ENCODE measurements at places on chromosomes 7 and 10. TPM values are rescaled to one million over a fixed set of nuclear protein-coding genes. Genes with fewer than 3 reads are reported as not detected.

Gene PON1
- not detected for total RNA-seq

Gene CCL26
- total RNA-seq = not detected

Gene CPA2
- not detected for total RNA-seq

Gene SLC18A3
- not detected for total RNA-seq

Gene LRRC61
- 27.1 TPM for total RNA-seq

Gene CEP55
- 23.7 TPM for total RNA-seq

Gene TLL2
- 2.8 TPM for total RNA-seq

DNA sequence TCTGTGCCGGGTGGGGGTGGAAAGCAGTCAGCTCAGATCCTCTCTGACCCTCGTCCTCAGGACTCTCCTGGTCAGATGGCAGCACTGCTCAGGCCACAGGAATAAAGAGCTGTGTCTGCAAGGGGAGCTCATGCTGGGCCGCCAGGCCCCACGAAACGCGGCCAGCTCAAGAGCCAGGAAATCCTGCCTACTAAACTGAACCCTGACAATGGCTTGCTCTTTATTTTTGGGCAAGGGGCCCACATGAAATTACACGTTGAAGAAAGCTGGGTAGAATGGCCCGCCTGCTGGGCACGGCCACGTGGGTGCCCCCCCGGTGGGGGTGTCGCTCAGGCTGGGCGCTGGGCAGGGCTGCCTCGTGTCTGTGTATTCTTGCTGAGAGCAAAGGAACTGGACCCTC is 103.0 kb downstream of the ITIH5 start:
- no peak for DNase-seq

GRCh38 chr10:86451604-86451960 is 70.0 kb downstream of the WAPL start:
- DNase-seq = no peak

DNA sequence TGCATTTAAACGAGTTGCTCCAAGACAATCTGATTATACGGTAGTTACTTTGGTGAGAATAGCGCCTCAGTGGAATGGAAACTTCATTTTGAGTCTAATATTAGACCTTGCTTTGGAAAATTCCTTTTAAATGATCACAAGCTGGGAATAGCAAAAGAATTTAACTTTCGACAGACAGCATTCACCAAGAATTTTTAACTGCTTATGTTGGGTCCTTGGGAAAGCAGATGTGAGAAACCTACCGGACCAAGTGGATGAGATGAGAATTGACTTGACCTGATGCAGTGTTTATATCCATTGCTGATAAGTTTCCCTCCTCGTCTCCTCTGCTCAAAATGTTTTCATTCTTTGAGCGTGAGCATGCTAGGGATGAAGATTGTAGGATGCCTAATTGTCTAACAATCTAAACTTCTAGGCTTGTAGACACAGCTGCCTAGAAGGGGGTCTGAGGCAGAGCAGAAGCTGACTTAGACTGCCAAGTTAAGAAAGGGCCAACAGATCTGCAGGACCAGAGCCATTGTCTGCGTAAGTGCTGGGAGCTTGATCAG is 126.9 kb downstream of the CNNM2 start:
- no peak for DNase-seq

DNA sequence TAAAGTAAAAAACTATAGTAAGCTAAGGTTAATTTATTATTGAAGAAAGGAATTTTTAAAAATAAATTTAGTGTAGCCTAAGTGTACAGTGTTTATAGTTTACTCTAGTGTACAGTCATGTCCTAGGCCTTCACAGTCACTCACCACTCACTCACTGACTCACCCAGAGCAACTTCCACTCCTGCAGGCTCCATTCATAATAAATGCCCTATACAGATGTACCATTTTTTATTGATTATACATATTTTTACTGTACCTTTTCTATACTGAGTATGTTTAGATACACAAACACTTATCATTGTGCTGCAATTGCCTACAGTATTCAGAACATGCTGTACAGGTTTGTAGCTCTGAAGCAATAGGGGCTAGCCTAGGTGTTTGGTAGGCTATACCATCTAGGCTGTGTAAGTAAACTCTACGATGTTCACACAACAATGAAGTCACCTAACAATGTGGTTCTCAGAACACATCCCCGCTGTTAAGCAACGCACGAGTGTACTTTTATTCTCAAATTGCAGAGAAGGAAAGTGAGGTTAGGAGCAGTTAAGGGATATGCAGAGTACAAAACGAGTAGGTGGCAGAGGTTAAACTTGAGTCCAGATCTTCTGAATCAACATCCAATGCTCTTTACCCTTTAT is 38.9 kb upstream of the PLCE1 start:
- no peak for DNase-seq

GRCh38 chr10:92313750-92314149 is 22.8 kb downstream of the MARCHF5 start:
- no peak for DNase-seq

GRCh38 chr10:61708846-61709245 is 46.1 kb downstream of the CABCOCO1 start:
- DNase-seq = no peak

GRCh38 chr10:129491123-129491734 is 24.2 kb downstream of the MGMT start:
- no peak for DNase-seq

- DNase-seq = no peak
Measured at GRCh38 chr7:66877577-66878300, 43.3 kb upstream of the TMEM248 start.

- DNase-seq = no peak
Measured at GRCh38 chr7:43071604-43072003, 40.8 kb upstream of the HECW1 start.

GRCh38 chr7:31056775-31057346 is 4.8 kb downstream of the ADCYAP1R1 start:
- DNase-seq = no peak

DNA sequence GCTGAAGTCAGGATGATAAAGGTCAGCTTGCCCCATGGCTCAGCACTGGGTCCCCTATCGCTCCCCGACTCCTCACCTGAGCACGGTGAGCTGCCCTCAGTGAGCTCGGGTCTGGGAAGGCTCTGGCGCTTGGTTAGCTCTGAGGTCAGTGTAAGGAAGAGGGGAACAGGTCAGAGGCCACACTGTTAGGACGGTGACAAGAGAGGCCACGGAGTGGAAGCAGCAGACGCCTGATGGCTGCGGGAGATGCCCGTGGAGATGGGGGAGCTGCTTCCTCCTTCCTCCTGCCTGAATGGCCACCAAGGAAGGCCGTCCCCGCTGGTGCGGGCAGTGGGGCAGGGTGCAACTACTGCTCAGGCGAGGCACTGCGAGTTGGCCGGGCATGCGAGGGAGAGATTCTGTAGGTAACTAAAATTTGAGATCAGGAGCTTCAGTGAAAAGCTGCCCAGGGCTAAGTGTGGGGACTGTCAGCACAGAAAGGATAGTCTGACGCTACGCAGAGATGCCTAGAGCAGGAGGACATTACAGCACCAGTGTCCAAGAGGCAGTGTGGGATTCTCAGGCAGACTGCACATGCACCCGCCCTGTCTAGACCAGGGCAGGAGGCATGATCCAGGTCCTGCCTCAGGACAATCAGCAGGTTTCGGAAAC is 231.3 kb upstream of the GRB10 start:
- no peak for DNase-seq

- DNase-seq = no peak
Measured at GRCh38 chr10:17851611-17852010, 42.5 kb downstream of the MRC1 start.

DNA sequence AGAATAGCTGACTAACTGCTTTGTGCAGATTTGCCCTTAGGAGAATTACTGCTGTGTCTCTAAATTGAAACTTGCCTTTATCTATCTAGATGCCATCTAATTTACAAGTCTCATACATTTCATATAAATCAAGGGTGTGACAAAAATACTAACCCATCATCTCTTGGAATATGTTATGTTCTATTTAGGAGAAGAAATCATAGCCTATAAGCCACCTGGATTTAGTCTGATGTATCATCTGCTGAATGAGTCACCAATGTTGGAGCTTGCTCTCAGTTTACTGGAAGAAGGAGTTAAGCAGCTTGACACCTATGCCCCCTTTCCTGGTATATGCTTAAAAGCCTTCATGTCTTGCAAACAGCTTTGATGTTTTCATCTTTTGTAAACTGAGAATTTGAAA is 43.5 kb downstream of the NUP205 start:
- no peak for DNase-seq

GRCh38 chr10:27819781-27820531 is 74.3 kb upstream of the MKX start:
- no peak for DNase-seq

- DNase-seq = no peak
Measured at GRCh38 chr7:36304099-36304425, 85.6 kb upstream of the ANLN start.

DNA sequence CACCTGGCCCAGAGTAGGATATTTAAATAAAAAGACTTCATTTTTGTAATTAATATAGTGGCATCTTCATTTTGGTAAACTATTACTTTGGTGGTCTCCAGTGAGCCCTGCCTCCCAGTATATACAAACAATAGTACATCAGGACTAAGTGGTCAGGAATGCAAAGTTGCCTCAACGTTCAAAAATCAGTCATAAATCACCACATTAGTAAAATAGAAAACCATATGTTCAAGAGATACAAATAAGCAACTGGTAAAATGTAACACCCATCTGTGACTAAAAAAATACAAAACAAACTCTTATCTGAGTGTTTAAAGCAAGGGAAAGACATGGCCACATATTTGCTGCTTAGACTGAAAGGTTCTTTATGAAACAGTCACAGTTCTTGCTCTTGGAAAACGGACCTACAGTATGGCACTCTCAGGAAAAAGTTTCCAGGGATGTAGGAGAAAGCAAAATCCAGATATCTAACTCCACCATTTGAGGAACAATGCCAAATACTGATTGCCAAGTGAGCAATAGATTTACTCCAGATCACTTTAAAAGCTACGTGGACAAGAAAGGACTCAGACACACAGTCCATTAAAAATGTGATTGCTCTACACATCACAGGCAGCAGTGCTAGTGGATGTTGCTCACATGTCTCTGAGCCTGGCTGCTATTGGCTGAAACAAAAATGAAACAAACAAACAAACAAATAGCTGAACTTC is 15.1 kb upstream of the RHOBTB1 start:
- DNase-seq = no peak

DNA sequence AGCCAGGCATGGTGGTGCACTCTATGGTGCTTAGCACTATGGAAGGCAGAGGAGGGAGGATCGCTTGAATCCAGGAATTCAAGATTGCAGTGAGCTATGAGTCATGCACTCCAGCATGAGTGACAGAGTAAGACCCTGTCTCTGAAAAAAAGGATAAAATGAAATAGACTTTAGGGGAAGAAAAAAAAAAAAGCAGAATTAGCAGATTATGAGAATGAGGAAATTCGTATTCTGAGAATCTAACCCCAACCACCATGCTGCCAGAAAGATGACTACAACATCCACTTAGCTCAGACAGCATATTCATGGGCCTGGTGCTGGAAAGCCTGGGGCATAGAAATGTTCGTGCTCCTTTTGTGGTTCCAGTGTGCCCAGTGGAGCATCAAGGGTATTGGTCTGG is 63.3 kb downstream of the TMEM26 start:
- DNase-seq = no peak

DNA sequence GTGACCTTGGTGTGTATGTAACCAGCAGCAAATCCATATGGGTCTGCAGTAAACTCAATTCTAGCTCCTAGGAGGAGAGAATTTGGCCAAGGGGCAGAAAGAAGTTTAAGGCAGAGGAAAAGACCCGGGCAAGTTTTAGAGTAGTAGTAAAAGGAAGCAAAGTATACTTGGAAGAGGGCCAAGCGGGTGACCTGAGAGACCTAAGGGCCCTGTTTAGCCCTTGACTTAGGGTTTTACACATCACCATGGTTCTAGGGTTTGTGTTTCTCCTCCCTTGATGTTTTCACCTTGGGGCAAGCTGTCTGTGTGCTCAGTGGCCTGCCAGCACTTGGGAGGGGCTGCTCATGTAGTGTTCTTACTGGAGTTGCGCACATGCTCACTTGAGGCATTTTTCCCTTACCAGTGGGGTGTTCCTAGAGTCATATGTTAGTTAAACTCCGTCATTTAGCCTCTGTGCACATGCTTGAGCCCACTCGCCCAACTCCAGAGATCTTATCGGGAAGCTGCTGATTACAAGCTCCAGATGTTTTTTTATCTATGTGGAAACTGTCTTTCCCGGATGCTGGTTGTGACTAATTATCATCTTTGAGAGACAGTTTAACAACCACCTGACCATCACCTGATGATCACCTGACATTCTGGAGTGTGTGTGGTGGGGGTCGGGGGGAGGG is 137.6 kb upstream of the PRSS1 start:
- no peak for DNase-seq

- no peak for DNase-seq
Measured at GRCh38 chr10:48759113-48759901, 74.6 kb downstream of the WDFY4 start.

- no peak for DNase-seq
Measured at GRCh38 chr10:26543567-26544306, 105.6 kb downstream of the APBB1IP start.

- no peak for DNase-seq
Measured at GRCh38 chr10:23702977-23703414, 264.1 kb downstream of the OTUD1 start.

- DNase-seq = no peak
Measured at GRCh38 chr10:101292194-101293006, 61.6 kb upstream of the BTRC start.

DNA sequence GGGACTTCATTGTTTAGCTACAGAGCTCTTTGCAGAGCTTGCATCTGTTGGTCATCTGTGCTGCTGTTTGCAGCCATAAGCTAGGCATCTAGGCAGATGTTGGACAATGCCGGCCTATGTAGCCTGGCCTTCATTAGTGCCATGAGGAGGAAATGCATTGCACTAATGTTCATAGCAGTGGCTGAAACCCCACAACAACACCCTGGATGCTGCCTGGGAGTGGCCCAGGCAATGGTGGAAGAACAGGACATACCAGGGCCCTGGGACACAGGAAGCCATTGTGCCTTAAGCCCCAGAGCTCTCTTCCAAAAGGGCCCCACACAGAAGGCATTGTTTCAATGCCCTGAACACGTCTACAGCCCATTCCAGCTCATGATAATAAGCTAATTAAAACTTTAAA is 131.5 kb upstream of the LYZL1 start:
- no peak for DNase-seq

DNA sequence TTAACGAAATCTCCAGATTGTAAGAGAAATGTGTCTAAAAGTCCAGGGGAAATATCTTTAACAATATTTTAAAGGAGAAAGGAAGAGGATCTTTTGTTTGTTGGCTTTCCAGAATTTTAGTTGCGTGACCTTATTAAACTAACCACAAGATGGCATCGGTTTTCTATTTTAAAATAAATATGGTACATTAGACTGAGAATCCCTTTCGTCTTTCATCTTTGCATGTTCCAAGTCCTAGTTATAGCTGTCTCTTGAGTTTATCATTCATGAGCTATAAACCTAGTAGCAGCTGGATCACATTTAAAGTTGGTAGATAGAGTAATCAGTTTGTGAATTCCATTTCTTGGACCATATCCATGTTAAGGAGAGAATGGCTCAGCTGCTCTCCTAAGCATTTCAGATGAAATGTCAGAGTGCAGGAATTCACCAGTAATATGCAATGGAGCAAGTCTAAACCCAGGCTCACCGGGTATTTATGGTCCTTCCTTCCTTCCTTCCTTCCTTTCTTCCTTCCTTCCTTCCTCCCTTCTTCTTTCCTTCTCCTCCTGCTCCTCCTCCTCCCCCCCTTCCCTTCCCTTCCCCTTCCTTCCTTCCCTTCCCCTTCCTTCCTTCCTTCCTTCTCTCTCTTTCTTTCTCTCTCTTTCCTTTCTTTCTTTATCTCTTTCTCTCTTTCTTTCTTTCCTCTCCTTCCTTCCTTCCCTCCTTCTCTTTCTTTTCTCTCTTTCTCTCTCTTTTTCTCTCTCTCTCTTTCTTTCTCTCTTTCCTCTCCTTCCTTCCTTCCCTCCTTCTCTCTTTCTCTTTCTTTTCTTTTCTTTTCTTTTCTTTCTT is 57.8 kb upstream of the RAB18 start:
- no peak for DNase-seq

Data from natural killer cell treated with Interleukin-12 subunit alpha and Interleukin-12 subunit beta and Interleukin-15 and Interleukin-18, amount 100 ng/mL, for 72 hours (primary cell).